ENCODE measurements at places on chromosomes 3 and 15.
A peak's percentile ranks its signal among the peaks of the same experiment; 100 is the strongest.

- DNase-seq = no peak
These were observed 18.1 kb upstream of the AGBL1 start for GRCh38 chr15:86061581-86061980.

DNA sequence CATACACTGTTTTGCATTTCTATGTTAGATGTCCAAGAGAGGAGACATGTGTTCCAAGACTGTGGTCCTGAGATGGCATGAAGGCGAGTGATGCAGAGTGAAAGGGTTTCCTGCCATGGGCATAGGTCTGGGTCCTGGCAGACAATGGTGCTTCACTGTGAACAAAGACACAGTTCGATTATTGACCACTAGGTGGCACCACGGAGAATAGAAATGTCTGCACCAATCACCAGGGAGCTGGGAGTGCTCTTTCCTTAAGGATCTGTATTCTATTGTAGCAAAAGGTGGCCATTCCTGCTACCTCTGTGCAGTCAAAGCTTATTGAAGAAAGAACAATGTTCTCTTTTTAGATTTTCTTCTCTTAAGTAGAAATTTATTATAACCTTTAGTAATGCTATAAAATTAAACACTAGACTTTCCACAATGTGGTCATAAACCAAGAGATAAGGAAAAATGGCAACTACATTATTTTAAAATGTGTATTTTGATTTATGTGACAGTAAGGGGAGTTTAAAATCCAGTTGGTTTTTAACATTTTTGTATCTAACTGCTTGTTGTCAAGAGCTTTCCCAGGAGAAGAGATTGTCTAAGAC is 88.7 kb downstream of the GABRG3 start:
- no peak for DNase-seq

DNA sequence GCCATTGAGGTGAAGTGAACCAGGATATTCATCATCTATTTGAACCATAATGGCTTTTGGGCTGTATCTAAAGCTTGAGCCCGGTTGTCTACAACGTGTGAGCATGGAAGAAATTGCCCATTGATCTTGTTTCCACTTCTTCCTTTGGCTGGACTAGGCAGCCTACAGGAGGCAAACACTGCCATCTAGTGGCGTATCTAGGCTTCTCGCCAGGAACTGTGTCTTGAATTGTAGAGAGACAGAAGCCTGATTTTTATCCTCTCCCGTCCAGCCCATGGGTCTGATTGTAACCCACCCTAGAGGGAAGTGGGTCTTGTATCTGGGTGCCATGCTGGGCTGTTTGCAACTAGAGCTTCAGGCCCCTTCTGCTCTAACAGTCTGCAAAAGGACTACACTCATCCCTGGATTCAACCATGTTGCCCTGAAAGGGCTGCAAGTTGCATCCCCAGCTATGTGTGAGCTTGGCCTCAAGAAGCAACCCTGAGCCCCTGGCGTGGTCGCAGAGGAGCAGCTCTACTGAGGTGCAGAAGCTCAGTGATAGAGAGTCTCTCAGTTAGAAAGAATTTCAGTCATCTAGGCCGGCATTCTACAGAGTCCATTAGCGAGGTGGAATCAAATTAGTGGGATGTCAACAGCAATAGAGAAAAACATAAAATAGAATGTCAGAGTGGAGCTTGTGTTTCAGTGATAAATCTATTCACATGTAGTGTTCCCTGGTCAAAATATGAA is 170.2 kb upstream of the UMPS start:
- no peak for DNase-seq

DNA sequence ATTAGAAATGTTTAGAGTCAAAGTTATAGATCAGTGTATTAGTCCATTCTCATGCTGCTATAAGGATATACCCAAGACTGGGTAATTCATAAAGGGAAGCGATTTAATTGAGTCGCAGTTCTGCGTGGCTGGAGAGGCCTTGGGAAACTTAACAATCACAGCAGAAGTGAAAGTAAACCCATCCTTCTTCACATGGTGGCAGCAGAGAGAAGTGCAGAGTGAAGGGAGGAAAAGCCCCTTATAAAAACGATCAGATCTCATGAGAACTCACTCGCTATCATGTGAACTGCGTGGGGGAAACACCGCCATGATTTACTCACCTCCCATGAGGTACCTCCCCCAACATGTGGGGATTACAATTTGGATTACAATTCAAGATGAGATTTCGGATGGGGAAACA is 871.5 kb downstream of the DIPK2A start:
- no peak for DNase-seq

GRCh38 chr3:190183121-190183520 is 62.4 kb upstream of the P3H2 start:
- DNase-seq = no peak

DNA sequence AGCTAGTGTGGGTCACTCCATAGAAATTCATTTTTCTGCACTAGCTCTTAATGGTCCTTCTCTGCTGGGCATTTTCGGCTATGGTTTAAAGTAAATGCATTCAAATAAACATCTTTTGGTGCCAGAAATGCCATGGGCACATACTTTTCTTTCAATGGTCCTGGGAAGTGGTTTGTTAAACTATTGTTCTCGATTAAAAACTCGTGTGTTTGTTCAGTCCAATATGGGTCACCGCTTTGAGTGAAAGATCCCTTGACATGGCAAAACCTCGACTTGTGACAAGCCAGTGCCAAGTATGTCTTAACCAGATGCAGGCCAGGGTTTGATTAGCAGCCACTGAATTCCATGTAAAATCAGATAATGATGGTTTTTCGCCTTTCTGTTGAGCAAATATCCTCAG is 331.9 kb upstream of the WNT5A start:
- no peak for DNase-seq

- DNase-seq = no peak
These were observed 28.8 kb upstream of the GYG1 start for GRCh38 chr3:148962513-148962912.

DNA sequence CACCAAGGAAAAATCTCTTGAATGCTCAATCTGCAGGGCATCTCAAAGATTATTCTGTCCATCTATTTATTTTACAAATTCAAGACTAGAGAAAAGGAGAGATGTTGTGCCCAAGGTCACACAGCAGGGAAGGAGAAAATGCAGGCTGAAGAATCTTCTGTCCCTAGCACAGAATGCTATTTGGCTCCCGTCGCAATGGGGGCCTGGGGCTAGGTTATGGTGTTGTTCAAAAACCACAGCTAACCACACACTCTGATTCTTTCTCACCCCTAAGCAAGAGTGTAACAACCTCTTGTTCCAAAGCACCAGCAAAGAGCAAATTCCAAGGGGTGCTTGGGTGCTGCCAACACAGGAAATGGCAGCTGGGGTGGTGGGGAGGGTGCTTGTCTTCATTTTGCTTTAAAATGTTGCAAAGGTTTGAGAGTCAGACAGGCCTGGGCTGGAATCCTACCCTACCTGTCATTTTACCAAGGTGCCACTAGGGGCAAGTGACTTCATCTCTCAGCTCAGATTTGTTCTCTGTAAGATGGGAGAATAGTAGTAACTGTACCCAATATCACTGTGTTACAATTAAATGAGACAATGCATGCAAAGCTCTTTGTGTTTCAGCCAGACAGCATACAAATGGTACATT is 112.5 kb downstream of the ADAMTS9 start:
- no peak for DNase-seq

GRCh38 chr15:62896969-62897486 is 145.5 kb upstream of the TPM1 start:
- peak; percentile 7 for DNase-seq

DNA sequence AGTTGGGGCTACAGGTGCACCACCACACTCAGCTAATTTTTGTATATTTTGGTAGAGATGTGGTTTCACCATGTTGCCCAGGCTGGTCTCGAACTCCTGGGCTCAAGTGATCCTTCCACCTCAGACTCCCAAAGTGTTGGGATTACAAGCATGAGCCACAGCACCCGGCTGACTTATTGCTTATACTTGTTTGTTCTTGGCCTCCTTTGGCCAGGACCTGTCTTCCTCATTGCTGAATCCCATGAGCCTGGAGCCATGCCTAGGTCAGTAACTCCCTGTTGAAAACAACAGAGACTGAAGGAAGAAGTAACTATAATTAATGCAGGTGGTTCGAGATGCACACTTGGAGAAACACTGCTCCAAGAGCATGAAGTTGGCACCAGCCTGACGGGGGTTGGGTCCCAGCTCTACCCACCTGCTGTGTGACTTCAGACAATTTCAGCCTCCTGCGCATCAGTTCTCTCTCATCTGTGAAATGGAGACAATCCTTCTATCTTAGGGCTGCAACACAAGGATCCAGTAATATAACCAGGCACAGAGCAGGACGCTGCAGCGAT is 38.9 kb downstream of the CPN2 start:
- DNase-seq = no peak

DNA sequence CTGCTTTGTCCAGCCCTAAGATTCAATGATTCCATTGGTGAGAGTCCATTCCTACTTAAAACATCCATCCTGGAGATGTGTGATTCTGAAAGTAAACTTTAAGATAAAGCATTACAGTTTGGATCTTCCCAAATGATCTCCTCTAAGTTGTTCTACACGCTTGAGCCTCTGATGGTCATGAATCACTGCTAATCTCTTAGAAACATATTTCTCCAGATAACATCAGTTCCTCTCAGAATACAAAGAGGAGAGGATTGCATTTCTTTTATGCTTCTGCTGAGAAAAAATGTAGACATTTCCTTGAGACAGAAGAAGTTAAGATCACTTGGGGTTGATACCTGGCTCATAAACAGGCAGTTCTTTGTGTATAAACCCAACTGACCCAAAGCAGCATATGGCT is 281.2 kb upstream of the DPH6 start:
- no peak for DNase-seq

DNA sequence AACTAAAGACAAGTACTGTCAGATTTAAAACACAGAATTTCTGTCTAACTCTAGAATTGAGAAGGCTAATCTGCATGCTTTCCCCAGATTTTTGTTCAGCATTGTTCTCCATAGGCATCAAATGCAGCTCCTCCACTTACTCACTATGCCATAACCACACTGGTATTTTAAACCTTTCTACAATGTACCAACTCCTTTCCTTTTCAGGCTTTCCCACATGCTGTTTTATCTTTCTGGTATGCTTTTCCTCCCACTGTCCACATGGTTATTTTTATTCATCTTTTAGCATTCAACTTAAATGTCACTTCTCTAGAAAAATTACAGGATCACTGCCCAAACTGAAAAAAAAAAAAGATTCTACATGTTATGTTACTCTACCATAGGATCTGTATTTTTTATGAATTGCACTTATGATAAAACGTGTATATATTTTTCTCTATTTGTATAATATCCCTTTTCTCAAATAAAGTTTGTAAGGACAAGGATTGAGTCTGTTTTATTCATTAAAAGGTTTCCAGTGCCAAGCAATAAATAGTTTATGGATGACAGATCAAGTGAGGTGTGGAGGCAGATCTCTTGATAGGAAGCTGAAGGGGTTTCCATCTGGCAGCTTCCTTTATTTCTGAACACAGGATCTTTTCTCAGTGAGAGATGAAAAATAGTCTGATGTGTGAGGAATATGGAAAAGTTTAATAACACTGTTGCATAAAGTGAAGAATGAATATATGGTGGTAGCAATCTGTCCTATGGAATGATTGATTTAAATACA is 1064.5 kb downstream of the ZPLD1 start:
- DNase-seq = no peak

GRCh38 chr3:164200053-164200823 is 878.1 kb downstream of the SI start:
- no peak for DNase-seq

DNA sequence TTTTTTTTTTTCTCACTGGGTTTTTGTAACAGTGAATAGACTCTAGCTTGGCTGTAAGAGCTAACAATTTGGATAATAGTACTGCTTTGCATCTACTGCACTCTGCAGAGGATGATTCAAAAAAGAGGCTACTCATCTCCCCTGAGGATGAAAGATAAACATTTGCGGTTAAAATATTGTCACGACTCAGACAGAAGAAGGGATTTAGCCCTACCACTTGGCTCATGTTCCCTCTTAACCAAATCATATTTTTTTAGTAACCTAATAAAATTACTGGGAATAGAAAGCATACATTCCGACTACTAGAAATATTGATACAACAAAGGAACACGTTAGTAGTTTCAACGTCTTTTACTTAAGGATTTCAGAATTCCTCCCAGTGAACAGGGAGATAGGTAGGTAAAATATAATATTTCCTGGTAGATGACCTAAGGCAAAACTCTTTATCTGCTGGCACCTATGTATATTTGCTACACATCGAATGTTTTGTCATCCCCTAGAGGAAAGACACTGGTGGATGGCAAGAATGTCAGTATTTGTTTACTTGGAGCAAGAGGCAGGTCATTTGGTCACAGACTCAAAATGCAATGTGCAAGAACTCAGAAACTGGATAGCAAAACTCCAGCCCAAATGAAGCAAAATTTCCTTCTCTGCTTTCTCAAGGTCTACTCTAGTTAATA is 110.8 kb downstream of the GREM1 start:
- no peak for DNase-seq

DNA sequence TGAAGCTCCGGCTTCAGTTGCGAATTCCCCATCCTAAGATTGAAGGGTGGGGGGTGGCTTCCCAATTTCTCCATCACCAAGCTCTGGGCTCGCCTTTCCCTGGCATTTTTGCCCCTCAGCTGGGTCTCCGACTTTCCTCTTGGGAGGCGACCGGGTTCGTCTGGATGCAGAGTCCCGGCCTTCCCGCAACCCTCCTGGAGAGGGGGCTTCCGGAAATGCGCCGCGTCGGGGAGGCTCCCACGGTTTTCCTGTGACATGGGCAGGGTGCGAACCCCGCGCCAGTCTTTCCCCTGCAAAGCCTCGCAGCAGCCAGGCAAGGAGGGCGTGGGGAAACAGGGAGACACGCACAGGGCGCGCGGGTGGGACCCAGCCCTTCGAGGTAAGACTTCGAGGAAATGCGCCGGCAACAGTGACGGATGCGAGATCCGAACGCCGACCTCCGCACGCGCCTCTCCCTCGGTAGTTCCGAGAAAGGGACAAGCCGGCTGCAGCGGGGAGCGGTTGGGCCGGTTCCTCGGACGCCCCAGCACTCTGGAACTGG is 466 bp upstream of the HCN4 start:
- no peak for DNase-seq

DNA sequence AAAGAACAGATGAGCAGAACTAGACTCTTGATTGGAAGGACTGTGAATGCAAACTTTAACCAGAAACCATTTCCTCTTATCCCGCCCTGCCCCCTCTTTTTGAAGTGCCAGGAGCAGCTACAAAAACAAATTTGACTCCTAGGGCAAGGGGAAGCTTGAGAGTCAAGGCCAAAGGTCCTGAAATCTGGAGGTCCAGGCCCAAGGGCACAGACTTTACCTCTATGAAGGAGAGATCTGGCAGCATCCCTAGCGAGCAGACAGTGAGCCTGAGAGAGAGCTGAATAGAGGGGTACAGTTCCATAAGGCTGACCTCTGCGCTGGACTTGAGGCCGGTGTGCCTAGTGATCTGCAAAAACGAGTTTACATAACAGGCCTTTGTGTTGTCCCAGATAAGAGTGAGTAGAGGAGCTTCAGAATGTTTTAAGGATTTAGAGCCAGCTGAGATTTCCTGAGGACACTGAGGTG is 5.1 kb downstream of the RAB43 start:
- no peak for DNase-seq

GRCh38 chr3:119779731-119780383 is 2.0 kb upstream of the NR1I2 start:
- no peak for DNase-seq

DNA sequence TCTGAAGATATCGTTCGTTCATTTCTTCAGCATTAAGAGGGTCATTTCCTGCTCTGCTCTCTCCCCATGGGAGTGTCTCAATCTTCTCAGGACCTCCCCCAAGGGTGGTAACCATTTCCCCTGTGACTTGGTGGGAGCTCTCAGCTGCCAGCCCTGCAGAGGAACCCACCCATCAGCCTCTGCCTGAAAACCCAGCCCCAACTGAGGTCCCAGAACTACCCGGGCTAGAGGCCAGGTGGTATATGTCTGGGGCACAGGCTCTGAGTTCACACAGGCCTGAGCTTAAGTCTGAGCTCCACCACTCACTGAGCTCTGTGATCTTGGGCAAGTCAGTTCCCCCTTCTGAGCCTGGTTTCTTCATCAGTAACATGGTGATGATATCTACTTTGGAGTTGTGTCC is 10.0 kb upstream of the ATP2B2 start:
- no peak for DNase-seq
